Fibroblast of skin of back (primary cell): ENCODE measurements at places on chromosomes 4 and X.

DNA sequence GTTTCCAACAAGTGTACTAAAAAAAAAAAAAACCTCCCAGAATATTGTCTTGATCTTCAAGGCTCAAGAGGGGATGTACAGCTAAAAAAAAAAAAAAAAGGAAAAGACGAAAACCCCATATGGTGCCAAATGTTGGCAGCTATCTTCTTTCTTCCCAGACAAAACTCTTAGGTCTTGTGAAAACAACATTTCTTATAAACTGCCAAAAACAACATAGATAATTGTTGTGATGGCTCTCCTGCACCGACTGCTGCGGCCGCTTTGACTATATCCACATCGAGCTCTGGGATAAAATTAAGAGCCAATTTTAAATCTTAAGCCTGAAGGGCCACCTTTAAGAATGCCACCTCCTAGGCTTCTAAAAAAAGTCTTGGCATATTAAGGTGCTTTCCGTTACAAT is 23.5 kb downstream of the PDGFC start:
- no peak for DNase-seq

GRCh38 chr4:141099326-141099725 is 33.9 kb downstream of the RNF150 start:
- peak; percentile 57 for DNase-seq

- DNase-seq = no peak
Observed at GRCh38 chr4:41209901-41210300, 4.4 kb downstream of the APBB2 start.

DNA sequence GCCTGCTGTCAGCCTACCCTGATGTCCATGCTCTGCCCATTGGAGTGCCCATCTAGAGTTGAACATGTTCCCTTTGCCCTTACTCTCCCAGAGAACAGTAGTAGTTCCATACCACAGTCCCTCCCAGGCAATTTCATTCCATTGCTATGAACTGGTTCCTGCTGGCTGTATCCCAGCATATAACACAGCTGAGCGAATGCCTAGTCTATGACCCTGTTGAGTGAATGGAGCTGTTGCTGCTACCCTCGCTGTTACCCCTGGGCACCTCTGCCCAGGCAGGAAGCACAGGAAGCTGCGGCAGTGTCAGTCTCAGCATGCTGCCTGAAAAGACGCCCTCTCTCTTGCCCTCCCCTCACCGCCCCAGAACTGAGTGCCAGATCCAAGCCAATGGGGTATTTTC is 73.3 kb downstream of the SOX3 start:
- DNase-seq = no peak

DNA sequence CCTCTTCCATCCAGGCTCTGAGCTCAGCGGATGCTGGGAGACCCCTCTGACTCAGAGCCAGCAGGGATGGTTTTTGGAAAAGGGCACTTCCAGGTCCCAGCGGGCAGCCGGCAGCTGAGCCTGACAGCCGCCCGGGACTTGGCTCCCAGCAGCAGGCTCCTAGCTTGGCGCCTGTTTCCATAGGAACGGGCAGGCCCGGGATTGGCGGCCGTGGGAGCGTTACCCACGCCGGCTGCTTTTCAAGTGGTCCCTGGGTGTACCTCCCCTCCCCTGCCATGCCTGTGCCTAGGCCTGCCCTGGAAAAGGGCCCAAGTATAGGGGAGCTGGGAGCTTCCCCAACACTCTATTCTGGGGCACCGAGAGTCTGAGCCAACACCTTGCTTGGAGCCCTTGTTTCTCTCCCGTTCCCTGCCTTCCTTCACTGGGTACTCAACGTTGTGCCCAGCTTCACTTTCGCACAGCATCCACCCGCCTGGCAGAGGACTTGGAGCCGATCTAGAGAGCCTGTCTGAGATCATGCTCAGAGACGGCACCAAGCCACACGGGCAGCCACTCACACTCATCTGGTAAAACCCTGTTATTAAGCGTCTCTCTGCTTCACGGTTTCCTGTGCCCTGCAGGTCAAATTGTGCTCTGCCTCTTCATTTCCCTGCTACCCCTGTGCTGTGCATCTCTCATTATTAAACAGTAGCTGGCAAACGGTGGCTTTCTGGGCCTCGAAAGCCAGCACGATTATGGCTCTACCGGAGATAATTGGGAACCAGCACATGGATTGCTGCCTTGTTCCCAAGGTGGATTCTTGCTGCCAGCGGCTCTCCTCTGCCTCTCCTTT is 521.5 kb downstream of the BCOR start:
- no peak for DNase-seq

DNA sequence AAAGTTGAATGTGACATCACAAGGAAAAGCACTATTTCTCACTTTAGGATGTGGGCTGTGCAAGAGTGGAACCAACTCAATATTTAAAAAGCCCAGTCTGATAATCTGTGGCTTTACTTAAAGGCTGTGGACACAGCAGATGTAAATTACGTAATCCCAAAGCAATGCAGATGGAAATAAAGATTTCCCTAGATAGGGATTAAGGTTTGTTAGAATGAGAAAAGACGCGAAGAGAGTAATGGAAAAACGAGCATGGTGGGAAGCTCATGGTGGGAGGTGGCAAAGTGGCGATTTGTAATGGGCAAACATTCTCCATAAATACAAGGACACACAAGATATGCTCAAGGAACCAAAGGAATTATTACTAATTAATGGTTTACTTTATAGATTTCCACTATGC is 985.5 kb downstream of the FSTL5 start:
- no peak for DNase-seq
